Heart left ventricle (tissue), 16 donors: ENCODE measurements at places on chromosomes 13 and 19. TPM values are rescaled to one million over a fixed set of nuclear protein-coding genes. Genes with fewer than 3 reads are reported as not detected.

The IRF3 gene
- 35.3 TPM for total RNA-seq

The LILRA5 gene
- 1.4 TPM for total RNA-seq

The LILRA1 gene
- total RNA-seq, result 0.44 TPM

The FGF21 gene
- not detected for total RNA-seq

The EPS8L1 gene
- total RNA-seq, result 3.9 TPM

The C19orf85 gene
- not detected for total RNA-seq

The SELENOV gene
- not detected for total RNA-seq

The PRSS57 gene
- total RNA-seq, result not detected

- peak; percentile 74 for DNase-seq
- peaks cover 50% of the 10 kb centered on the region for H3K4me1 ChIP-seq
- no peak overlapping the region for H3K4me3 ChIP-seq
- H3K27ac ChIP-seq, result peak overlapping the region; percentile 71
- no peaks in the 10 kb centered on the region for H3K27me3 ChIP-seq
These were observed 48.8 kb upstream of the NPAS1 start for GRCh38 chr19:46970815-46971214.

- no peaks in the 10 kb centered on the region for H3K36me3 ChIP-seq
- H3K27ac ChIP-seq, result peak overlapping the region; percentile 73
- H3K4me3 ChIP-seq, result peak overlapping the region; percentile 96
- peaks cover 31% of the 10 kb centered on the region for H3K4me1 ChIP-seq
- DNase-seq, result peak; percentile 78
- H3K27me3 ChIP-seq, result no peaks in the 10 kb centered on the region
These were observed 4.2 kb downstream of the LTBP4 start for GRCh38 chr19:40605216-40605971.

DNA sequence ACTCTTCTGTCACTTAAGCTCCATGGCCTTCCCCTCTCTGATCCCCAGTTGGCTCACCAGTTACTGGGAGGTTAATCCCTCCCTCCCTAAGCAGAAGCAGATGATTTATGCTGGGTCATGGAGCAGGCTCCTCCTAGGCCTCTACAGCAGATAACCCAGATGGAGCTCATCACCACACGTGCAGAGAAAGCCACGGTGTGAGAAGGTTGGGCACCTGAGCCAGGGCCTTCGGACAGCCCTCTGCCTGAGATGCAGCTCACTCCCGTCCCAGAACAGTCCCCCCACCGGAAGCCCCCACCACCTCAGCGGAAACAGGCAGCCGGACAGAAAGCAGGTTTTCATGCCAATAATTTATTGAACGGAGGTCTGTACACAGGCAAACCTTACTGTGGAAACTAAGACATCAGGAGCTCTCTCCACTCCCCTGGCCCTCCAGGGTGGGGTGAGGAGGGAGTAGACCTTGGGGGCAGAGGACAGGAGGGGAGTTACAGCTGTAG, 9.8 kb downstream of the ZNF526 start:
- H3K27ac ChIP-seq, result no peak overlapping the region
- no peaks in the 10 kb centered on the region for H3K4me1 ChIP-seq
- H3K36me3 ChIP-seq, result peaks cover 36% of the 10 kb centered on the region
- no peak for DNase-seq

DNA sequence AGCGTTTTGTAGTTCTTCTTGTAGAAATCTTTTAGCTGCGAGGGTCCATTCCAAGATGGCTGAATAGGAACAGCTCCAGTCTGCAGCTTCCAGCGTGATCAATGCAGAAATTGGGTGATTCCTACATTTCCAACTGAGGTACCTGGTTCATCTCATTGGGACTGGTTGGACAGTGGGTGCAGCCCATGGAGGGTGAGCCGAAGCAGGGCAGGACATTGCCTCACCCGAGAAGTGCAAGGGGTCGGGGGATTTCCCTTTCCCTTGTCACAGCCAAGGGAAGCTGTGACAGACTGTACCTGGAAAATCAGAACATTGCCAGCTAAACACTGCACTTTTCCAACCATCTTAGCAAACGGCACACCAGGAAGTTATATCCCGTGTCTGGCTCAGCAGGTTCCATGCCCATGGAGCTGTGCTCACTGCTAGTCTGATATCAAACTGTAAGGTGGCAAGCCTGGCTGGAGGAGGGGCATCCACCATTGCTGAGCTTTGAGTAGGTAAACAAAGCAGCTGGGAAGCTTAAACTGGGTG, 176.0 kb upstream of the SPRY2 start:
- no peak overlapping the region for H3K4me3 ChIP-seq
- DNase-seq, result no peak
- H3K27me3 ChIP-seq, result no peaks in the 10 kb centered on the region
- H3K27ac ChIP-seq, result no peak overlapping the region

DNA sequence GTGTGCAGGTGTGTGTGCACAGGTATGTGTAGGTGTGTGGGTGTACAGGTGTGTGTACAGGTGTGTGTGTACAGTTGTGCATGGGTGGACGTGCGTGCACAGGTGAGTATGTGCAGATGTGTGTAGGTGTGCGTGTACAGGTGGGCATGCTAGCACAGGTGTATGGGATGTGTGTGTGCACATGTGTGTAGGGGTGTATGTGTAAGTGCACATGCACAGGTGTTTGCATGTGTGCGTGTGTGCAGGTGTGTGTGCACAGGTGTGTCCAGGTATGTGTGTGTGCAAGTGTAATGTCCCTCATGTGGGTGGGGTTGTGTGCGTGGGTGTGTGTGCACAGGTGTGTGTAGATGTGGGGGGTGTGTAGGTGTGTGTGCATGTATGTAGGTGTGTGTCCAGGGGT, 27.5 kb upstream of the TFDP1 start:
- no peaks in the 10 kb centered on the region for H3K36me3 ChIP-seq
- peaks cover 19% of the 10 kb centered on the region for H3K4me1 ChIP-seq
- DNase-seq, result no peak
- no peak overlapping the region for H3K27ac ChIP-seq
- no peak overlapping the region for H3K4me3 ChIP-seq
- no peaks in the 10 kb centered on the region for H3K27me3 ChIP-seq

GRCh38 chr13:93409001-93409400, 182.4 kb downstream of the GPC6 start:
- no peaks in the 10 kb centered on the region for H3K4me1 ChIP-seq
- H3K27me3 ChIP-seq, result no peaks in the 10 kb centered on the region
- no peak overlapping the region for H3K27ac ChIP-seq
- no peaks in the 10 kb centered on the region for H3K36me3 ChIP-seq
- DNase-seq, result no peak
- no peak overlapping the region for H3K4me3 ChIP-seq

DNA sequence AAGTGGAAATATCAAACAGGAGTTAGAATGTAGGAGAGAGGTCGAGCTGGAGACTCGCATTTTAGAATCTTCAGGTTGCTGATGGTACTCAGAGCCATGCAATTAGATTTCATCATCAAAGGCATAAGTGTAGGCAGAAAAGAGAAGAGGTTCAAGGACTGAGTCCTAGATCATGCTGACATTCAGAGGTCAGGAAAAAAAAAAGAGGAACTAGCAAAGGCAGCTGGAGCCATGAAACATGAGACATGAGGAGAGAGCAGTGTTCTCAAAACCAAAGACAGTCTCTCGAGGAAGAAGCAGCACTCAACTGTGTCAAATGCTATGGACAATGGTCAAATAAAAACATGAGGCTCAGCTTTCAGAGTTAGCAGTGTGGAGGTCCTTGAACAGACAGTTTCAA, 12.4 kb upstream of the TPP2 start:
- no peak for DNase-seq
- H3K36me3 ChIP-seq, result no peaks in the 10 kb centered on the region
- peaks cover 5% of the 10 kb centered on the region for H3K27me3 ChIP-seq
- no peak overlapping the region for H3K4me3 ChIP-seq

DNA sequence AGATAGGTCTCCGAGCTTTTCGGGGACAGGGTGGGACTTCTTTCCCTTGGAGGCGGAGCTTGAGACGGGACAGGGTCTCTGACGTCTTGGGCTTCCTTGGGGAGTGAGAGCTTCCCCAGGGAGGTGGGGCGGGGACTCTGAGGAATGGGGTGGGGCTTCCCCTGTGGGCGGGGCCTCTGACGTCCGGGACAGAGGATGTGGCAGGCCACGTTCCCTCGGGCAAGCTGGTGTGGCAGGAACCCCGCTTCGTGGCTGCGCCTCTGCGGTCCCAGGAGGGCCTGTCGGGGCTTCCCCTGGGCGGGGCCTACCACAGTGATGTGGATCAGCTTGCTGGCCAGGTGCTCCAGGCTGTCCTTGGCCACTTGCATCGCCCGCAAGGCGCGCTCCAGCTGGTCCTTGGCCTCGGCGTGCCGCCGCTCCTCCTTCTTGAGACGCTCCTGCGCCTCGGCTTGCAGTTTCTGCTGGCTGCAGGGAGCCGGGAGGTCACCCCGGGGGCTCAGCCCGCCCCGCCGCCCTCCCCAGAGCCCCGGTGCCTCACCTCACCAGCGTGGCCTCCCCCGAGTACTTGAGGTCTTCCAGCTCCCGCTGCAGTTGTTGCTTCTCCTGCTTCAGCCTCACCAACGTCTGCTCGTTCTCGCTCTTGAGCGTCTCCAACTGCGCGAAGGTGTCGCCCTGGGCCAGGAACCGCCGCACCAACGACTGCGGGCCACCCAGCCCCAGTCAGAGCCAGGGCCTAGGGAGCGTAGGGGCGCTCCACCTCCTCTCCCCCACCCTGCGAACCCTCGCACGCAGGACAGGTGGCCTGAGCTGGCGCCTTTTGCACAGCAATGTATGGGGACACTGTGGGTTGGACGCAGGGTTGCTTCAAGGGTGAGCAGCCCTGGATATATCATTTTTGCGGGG, 3.3 kb upstream of the RGL3 start:
- no peaks in the 10 kb centered on the region for H3K36me3 ChIP-seq
- H3K4me3 ChIP-seq, result peak overlapping the region; percentile 43

GRCh38 chr13:71171740-71172139, 695.3 kb downstream of the DACH1 start:
- H3K4me3 ChIP-seq, result no peak overlapping the region
- H3K27me3 ChIP-seq, result no peaks in the 10 kb centered on the region
- H3K4me1 ChIP-seq, result no peaks in the 10 kb centered on the region
- no peak overlapping the region for H3K27ac ChIP-seq
- DNase-seq, result no peak

DNA sequence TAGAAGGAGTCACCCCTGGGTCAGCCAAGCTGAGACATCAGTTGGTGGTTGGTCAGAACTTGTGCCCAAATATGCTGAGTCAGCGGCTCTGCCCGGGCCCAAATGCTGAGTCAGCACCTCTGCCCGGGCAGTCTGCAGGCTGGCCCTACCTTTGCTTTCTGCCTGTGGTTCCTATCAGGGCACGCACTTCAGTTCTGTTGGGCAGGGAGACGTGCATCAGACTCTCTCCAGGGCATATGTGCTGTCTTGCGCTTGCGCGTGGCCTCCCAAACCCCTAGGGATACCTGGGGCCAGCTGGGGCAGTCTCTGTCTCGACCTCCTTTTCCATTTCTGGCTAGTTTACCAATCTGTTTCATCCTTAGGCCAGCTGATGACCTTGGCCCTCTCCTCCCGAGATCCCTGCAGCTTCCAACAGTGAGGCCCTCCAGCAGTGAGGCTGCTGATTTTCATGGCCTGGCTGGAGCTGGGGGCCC, 24.4 kb upstream of the LDLR start:
- no peak overlapping the region for H3K4me3 ChIP-seq
- H3K36me3 ChIP-seq, result peaks cover 45% of the 10 kb centered on the region
- no peak for DNase-seq
- no peaks in the 10 kb centered on the region for H3K4me1 ChIP-seq
- no peak overlapping the region for H3K27ac ChIP-seq
